ENCODE measurements at places on chromosomes 12 and 14.
A peak's percentile ranks its signal among the peaks of the same experiment; 100 is the strongest.

DNA sequence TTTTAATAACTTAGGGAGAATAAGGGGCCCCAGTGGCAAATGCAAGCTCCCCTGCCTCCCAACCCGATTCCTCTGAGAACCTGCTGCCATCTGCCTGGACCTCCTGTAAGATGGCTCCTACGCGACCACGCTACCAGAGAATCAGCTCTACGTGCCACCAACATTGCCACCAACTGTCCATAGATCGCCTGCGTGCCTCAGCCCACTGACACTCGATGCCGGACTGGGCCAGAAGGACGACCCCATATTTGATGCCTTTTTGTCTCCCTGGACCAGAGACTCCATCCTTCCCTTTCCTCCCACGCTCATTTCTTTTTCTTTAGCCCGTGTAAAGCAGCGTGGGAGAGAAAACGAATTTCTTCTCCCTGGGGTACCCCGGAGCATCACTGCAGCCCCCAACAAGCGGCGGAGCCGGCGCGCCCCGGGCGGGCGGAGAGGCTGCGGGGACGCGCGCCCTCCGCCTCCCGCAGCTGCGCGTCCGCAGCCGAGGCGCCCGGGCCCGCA lies 565 bp upstream of the KLHL42 start:
- DNase-seq: no peak

DNA sequence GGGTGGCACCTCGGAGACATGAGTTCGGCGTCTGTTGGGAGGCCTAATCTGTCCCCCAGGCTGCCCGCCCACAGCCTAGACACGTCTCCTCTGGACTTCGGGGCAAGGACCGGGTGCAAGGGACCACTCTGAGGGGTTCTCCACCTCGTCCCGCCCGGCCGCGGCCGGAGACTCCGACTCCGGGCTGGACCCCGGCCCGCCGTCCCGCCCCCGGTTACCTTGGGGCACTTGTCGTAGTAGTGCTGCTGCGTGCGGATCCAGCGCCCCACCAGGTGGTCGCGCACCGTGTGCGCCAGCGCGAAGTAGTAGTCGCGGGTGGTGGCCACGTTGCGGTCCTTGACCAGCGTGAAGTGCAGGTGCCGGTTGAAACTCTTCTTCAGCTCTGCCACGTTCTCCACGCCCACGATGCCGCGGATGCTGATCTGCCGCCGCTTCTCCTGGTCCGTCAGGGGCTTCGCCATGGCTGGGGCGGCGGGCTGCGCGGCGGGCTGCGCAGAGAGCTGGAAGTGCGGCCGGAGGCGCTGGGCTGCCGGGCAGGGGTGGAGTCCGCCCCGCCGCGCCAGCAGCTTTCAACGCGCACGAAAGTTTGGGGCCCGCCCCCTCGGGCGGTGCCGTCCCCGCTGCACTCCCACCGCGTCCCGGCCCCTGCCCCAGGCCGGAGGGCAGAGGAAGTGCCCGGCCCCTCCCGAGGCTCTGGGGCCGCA lies at the start of gene PYGL:
PYGL (minus strand) TSS at position 541 of the 704 bp plus-strand sequence; CDS start at position 461, 80 bp downstream.
- peak; percentile 76 for DNase-seq

DNA sequence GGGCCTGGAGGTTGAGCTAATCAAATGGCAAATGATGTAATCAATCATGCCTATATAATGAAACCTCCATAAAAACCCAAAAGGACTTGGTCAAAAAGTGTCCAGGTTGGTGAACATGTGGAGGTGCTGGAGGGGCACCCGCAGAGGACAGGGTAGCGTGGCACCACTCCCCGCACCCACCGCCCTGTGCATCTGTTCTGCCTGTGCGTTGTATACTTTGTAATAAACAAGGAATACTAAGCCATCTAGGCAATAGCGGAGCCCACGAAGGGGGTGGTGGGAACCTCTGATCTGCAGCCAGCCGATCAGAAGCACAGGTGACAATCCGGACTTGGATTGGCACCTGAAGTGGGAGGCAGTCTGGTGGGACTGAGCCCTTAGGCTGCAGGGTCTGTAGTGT lies 75.8 kb upstream of the GPR68 start:
- no peak for DNase-seq

DNA sequence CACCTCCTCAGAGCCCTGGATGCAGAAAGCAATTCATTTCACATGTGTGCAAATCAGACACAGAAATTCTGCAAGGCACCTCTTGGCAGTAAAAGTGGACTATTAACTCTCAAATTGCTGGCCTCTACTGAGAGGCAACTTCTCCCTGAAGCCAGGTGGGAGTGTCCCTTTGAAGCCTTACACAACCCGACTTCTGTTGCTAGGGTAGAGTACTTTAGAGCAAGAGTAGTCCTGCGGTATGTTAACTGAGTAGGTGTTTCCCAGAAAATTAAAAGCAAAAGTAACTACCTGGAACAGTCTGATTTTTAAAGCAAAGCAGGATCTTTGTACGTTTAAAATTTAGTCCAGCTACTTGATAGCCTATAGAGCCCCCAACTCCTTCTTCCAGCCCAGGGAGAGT lies 483.4 kb downstream of the DIO2 start:
- DNase-seq: no peak

DNA sequence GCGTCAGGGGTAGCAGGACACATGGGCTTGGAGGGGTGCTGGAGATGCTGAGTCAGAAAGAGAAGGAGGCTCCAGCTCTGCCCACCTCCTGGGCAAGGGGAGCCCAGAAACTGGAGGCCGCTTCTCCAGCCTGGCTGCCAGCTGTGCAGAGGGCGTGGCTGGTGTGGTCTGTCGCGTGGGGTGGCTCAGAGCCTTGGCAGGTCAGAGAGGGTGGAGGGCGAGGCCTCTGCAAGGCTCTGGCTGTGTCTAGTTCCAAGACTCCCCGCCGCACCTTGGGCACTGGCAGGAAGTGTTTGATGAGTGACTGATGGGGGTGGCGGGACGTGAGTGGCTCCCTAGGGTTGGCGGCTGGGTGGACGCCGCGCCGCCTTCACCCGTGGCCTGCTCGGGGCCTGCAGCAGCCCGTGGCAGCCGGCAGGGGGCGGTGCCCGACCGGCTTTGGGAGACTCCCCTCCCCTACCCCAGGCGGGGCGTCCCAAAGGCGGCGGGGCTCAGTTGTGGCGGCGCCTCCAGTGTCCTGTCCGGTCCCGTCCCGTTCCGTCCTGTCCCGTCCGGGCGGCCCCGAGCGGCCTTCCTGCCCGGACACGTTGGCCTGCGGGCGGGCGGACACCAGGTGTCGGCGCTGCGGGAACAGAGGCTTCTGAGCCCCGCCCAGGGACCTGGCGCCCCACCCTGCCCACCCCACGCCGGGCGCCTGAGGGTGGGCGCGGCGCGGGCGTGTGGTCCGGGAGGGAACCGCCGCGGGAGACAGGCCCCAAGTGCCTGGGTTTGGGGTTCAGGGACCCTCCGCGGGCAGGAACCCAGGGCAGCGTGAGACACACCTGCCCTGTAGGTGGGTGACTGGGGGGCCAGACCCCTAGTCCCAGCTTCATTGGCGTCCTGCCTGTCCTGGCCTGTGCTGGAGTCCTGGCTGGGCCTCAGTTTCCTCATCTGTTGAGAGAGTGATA lies 39.7 kb downstream of the KRT80 start:
- DNase-seq: peak; percentile 76

- no peak for DNase-seq
These were observed 127.2 kb upstream of the DAAM1 start for GRCh38 chr14:59061292-59061691.

DNA sequence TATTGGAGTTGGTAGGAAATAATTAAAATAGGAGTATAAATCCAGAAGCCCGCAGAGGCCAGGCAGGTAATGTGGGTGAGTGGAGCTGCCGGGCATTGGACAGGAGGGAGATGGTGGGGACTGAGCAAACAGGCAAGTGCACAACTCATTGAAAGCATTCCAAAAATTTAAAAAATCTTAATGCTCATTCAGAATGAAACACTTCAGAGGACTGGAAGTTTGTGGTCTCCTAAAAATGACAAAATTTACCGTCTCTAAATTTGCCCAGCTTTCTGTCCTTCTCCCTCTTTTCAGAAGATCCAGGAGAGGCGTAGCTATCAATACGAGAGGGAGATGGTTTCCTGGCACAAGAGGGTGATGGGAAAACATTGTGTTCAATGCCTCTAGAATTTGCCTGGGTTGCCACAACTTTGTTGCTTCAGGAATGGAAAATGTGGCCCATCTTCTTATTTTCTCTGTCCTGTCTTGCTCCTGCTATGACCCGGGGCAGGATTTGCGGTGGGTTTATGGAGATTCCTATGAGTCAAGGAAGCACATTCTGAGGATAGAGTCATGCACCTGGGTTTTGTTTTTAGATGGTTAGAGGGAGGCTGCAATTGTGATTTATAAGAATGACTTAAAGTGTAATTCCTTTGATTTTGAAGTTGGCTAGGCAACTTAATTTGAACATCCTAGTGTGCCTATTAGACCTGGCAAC lies 72.2 kb downstream of the BORCS5 start:
- DNase-seq: no peak

- DNase-seq: no peak
These were observed 74.7 kb downstream of the RPS6KA5 start for GRCh38 chr14:90985601-90986242.

DNA sequence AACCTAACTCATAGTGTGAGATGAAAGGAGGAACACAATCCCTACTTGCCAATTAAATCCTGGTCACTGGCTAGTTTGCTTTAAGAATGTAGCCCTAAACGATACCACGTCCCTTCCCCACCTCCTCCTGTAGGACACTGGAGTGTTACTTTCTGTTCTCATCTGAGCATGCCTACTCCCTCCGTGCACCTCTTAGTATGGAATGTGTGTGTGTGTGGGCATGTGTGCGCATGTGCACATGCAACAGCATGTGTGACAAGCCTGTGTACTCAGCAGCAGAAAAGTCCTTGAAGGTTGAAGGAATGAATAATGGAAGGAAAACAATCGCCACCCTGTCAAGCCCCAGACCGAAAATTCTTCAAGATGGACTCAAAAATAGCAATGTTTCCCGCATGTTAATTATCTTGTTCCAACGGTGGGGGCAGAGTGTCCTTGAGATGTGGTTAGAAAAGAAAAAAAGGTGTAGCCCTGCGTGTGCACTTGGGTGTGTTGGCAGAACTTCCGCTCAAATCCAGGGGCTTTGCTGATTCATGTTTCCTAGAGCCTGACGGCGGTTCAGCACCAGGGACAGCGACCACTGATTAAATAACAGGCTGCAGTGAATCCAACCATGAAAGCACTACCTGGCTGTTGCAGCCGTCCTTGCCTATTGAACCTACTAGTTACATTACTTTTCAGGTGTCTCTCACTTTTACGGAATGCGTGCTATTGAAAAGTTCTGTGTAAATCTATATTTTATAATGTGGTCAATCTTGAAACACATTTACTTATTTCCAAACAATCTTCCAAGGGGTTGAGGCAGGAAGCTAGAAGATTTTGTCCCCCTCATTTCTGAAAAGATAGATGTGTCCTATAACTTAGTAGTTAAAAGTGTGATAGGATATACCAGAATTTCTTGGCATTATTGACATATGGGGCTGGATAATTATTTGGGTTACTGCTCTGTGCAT lies 79.8 kb downstream of the SRRM4 start:
- peak; percentile 44 for DNase-seq

GRCh38 chr14:80522936-80523335 lies 311.6 kb upstream of the DIO2 start:
- no peak for DNase-seq
